ENCODE measurements at places on chromosomes 16 and 17.

DNA sequence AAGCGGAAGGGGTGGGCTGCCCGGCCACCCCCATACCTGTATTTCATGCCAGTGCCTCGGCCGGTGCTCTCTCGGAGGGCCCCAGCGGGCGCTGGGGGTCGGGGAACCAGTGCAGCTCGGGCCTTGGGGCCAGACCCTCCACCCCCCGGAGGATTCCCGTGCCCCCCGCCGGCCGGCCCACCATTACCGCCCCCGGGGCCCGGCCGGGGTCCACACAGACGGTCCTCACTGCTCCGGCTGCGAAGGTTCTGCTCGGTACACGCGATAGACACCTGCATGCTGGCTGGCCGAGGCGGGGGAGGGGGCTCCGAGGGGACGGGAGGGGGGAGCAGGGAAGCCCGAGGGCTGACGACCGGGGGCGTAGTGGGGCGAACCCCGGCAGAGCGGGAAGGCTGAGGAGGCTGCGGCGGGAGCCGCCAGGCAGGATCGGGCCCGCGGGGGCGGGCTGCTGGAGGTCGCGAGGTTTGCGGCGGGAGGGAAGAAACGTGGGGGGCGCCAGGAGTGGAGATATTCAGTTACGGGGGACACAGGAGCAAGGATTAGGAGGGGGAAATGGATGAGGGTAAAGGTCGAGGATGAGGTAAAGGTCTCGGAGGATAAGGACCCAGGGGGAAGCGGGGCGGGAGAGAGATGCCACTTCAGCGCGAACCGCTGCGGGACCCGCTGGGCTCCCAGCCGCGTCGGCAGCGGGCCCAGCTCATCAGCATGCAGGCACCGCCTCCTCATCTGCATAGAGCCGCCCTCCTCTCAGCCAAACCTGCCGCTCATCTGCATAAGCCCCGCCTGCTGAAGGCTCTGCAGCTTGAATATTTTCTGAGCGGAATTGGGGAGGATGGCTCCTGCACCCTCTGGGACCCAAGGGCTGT, at the start of gene KCNAB3:
Gene KCNAB3, minus strand, starts transcription at position 699 of the 866 bp plus-strand sequence. Its CDS starts 421 bp downstream, at position 278.
- peak; percentile 61 for DNase-seq

DNA sequence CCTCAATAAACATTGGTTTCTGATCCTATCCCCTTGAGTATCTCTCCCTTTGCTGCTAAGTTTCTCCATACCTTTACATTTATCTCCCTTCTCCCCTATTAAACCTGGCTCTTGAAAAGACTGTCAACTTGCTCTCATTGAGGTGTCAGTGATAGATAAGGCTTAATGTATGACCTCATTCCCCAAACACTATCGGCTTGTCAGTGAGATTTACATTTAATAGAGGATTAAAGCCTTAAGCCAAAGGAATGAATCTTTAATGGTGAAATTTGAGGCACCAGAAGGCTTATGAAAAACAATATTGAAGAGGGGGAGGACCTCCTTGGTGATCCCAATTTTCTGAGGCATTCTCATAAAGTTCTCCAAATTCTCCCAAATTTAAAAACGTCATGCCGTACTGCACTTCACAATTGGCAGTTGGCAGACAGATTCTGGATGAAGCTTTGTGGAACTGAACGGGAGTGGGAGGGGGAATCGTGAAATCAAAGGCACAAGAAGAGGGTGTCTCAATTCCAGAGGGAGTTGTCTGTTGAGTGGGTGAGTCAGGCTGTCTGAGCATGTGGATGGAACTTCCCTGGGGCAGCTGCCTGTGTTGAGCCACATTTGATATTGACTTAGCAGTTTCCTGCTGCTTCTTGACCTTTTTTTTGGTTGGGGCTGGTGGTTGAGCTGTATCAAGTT, 478.8 kb downstream of the NPIPA7 start:
- no peak for DNase-seq

DNA sequence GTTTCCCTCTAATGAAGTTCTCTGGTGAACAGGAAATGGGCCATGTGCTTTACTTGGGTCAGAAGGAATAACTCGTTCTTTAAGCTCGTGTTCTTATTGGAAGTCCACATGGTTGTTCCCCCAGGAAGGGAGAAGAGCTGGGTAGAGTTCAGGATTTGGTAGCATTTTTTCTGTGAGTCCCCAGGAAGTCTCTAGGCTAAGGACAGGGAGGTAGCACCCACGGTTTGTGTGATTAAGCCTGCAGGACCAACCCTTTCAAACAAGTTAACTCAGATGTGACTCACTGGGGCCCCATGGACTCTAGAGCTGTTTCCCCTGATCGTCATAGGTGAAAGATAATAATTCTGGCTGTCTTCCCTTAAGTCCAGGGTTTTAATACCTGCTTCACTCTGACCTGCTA, 16.4 kb downstream of the SAP30BP start:
- no peak for DNase-seq

DNA sequence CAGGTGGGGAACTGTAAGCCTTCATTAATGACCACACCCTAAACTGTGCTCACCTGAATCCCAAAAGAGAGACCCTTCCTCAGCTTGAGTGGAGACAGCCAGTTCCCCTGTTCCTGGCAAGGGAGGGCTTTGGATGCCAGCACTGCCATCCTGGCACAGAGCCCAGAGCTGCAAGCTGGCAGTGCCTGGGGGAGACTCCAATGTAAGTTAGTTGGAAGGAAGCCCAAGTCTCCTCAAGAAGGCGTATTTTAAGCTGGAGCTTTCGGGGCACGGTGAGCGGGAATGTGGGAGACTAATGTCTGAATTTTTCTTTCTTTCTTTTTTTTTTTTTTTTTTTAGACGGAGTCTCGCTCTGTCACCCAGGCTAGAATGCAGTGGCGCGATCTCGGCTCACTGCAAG, 4.7 kb downstream of the CDC42EP4 start:
- DNase-seq: no peak

- DNase-seq: peak; percentile 41
Measured at GRCh38 chr17:17782523-17783115, 54.2 kb downstream of the SREBF1 start.

- no peak for DNase-seq
Measured at GRCh38 chr16:4706871-4707270, 13.5 kb downstream of the NUDT16L1 start.

DNA sequence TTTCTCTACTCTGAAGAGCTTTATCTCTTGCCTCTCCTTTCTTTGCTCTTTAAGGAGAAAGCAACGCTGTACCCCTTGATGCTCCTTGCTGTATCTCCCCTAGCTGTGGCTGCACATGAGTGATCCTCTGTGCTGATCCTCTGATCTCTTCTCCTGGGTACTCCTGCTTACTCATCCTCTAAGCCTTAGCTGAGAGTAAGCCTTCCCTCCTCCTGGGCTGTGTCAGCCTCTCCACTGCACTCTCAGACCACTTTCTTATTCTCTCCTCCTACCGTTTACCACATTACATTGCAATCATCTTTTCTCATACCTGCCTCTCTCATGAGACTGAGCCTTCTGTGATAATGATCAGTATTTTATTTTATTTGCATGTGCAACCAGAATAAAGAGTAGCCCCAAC, 25.1 kb downstream of the SOX9 start:
- no peak for DNase-seq

- no peak for DNase-seq
Measured at GRCh38 chr17:80855196-80855947, 136.3 kb upstream of the CHMP6 start.

- peak; percentile 92 for DNase-seq
Measured at GRCh38 chr16:67833415-67834241, 8.5 kb upstream of the THAP11 start.

DNA sequence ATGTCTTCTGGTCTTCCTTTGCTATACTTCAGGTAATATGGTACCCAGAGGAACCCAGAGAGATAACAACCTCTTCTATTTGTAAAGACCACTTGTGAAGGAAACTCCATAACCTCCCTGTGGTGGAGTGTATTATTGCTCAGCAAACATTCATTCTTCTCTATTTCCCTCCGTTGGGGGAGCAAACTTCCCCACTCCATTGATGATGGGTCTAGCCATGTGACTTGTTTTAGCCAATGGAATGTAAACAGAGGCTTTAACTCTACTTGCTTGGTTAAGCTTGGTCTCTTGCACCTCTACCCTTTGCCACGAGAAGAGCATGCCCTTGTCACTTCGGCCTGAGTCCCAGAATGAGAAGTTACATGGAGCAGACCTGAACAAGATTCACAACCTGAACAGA, 30.0 kb upstream of the SKAP1 start:
- no peak for DNase-seq

- DNase-seq: no peak
Measured at GRCh38 chr16:14289692-14290340, 218.7 kb downstream of the MRTFB start.

GRCh38 chr16:56916571-56917403, 15.2 kb upstream of the HERPUD1 start:
- DNase-seq: no peak

DNA sequence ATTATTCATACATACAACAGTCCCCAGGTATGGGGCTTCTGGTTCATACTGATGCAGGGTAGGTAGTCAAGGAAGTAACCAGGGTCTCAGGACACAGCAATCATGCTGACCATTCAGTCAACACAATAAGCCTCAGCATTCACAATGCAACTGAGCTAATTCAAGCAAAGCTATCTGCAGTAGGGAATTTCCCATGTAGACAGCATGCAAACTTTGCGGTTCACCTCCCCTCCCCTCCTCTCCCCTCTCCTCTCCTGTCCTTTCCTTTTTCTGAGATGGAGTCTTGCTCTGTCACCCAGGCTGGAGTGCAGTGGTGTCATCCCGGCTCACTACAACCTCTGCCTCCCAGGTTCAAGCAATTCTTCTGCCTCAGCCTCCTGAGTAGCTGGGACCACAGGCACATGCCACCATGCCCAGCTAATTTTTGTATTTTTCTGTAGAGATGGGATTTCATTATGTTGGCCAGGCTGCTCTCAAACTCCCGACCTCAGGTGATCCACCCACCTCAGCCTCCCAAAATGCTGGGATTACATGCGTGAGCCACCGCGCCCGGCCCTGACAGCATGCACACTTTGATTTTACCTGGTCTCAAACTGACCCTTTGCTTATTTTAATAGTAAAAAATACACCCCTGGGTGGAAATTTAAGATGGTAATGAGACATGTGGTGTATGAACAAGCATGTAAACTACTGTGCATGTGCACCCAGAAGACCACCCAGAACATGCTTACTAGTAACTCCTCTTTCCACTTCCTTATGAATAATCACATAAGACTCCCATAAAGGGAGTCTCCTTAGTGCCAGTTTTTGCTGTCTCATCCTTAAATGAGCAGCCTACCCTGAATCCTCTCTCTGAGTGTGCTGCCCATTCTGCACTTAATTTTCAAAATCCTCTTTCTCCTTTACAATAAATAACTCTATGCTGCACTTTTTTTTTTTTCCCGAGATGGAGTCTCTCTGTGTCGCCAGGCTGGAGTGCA, 9.3 kb upstream of the RNF135 start:
- no peak for DNase-seq

DNA sequence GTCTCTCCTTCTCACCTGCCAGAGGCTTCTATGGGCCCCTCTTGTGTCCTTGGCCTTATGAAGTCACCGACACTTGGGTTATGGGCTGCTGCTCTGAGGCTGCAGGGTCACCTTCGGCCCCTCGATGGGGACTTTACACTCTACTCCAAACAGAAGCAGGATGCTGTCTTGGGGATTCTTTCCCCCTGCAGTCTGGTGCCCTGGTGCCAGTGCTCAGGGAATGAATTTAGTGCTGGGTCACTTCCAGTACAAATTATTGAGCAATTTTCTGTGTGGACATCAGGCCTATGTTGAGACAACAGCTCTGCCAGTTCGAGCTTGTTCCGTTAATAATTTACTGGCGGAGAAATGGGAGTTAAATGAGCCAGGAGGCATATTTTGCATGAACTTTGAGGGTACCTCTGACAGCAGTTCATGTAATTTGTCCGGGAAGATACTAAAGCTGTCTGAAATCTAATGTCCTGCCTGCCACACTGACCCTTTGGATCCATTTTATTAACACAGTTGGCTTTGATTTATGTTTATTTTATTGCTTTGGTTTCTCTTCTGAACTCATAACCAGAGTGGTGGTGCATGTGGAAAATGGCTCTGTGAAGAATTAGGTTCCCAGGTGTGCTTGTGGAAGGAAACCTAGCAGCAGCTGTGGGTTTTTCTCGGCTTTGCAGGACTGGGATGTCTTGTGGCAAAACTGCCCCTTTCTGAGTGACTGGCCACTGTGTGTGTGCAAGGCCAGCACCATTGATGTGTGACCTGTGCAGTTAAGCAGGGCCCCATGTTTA, 34.1 kb upstream of the DHX8 start:
- no peak for DNase-seq

DNA sequence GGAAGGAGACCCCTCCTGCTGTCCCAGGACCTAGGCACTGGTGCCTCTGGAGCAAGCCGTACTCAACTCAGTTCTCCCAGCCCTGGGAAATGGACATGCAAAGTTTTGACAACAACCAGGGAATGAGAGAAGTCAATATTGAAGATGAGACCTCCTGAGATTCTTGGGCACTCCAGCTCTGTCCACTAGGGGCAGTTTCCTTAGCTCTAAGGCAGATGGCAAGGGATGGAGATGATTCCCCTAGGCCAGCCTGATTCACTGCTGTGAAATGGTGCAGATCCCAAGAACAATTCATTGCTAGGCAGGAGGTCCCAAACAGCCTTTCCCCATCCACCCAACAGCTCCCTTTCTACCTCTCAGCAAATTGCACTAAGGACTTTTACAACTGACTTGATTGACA, 20.5 kb upstream of the SDR42E2 start:
- no peak for DNase-seq

- DNase-seq: no peak
Measured at GRCh38 chr16:8645141-8645521, 23.6 kb downstream of the METTL22 start.

DNA sequence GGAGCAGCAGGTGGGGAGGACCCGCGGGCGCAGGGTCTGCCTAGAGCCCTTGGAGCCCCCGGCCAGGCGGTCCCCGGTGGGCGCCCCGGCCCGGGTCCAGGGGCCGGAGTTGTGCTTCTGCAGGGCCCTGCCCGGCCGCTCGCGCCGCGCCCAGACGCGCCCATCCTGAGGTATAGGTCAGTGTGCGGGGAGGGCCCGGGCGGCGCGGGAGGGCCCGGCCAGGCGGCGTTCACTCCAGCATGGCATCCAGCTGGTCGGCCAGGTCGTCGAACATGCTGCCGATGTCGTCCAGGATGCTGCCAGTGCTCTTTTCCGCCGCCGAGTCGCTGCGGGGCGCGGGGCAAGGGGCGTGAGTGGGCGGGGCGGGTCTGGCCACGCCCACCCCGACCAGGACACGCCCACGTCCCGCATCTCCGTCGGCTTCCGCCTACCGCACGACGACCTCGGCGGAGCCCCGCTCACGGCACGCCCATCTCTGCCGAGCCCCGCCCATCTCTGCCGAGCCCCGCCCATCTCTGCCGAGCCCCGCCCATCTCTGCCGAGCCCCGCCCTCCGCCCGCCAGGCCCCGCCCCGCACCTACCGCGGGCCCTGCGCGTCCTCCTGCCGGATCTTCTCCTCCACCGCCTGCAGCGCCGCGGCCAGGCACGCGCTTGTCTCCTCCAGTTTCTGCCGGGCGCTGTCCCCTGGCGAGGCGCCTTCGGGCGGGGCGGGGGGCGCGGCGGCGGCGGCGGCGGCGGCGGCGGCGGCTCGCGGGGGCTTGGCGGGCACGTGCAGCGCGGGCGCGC, 17.9 kb downstream of the CASKIN1 start:
- peak; percentile 61 for DNase-seq

DNA sequence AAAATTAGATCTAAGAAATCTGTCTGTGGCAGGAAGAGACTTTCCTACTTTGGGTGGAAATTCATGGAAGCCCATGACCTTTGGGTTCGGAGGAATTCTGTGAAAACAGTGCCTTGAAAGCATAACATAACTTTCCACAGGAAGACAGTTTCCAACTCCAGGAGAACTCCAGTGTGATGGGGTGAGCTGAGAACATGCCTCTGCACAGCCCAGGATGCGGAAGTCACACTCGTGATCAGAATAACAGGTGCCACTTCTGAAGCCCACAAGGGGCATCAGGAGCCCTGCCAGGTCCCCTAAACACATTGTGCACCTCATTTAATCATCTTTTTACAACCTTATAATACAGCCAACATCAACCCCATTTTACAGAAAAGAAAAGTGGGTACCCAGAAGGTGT, 9.7 kb downstream of the TVP23A start:
- no peak for DNase-seq
